Right atrium auricular region (tissue), 2 donors: ENCODE measurements at places on chromosomes 4 and X.

GRCh38 chr4:5547651-5548249 is 160.6 kb downstream of the EVC2 start:
- no peak for DNase-seq
- H3K4me1 ChIP-seq, result no peaks in the 10 kb centered on the region
- H3K27ac ChIP-seq, result no peak overlapping the region

- no peaks in the 10 kb centered on the region for H3K27me3 ChIP-seq
- H3K4me1 ChIP-seq, result no peaks in the 10 kb centered on the region
- no peaks in the 10 kb centered on the region for H3K36me3 ChIP-seq
- no peak overlapping the region for H3K4me3 ChIP-seq
- H3K27ac ChIP-seq, result no peak overlapping the region
Observed at GRCh38 chrX:129719931-129720530, 18.7 kb upstream of the XPNPEP2 start.

- no peaks in the 10 kb centered on the region for H3K36me3 ChIP-seq
- DNase-seq, result no peak
Observed at GRCh38 chr4:47852136-47852535, 14.3 kb upstream of the CORIN start.

DNA sequence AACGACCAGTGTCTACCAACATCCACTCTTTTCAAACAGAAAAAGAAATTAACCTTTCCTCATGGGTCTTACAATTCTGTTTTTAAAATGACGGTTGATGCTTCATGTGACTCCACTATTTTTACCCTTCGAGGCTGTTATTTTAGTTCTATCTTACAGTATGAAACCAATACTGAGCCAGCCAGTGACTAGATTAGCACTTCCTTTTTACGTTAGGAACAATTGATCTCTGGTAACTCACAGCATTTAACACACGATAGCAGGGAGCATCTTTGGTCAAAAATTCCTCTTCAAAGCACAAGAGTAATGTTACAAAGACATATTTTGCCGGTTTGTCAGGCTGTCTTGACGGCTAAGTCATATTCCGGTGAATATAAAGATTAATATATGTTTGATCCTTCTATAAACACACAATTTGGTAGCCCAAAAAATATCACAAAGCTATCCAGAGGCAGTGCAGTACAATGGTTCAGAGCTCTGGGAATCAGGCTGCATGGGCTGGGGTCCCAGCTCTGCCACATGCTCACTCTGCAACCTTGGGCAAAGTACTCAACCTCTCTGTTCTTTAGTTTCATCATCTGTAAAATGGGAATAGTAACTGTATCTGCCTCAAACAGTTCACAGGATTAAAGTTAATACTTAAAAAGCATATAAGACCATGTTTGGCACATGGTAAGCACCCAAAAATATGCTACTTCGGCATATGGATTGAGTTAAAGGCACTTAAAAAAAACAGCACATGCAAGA is 62.9 kb upstream of the TXK start:
- H3K36me3 ChIP-seq, result no peaks in the 10 kb centered on the region
- H3K4me3 ChIP-seq, result no peak overlapping the region
- no peak for DNase-seq

DNA sequence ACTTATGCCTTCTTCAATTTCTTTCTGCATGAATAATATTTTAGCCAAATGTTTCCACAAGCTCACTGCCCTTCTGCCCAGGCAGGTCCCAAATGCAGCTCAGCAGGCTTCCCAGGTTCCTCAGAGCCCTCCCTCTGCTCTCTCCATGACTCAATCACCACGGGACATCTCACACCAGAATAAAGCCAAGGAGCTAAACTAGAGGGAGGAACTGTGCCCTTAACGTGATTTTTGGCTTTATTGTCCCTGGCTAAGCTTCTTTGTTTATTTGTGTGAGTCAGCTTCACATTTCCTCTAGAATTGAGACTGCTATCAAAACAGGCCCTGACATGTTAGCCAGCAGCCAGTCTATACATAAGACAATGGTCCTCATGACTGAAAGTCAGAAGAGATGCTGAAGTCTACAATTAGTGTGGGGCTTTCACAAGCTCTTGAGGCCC is 186.4 kb upstream of the GALNT7 start:
- H3K36me3 ChIP-seq, result no peaks in the 10 kb centered on the region
- no peaks in the 10 kb centered on the region for H3K4me1 ChIP-seq
- no peak overlapping the region for H3K27ac ChIP-seq

DNA sequence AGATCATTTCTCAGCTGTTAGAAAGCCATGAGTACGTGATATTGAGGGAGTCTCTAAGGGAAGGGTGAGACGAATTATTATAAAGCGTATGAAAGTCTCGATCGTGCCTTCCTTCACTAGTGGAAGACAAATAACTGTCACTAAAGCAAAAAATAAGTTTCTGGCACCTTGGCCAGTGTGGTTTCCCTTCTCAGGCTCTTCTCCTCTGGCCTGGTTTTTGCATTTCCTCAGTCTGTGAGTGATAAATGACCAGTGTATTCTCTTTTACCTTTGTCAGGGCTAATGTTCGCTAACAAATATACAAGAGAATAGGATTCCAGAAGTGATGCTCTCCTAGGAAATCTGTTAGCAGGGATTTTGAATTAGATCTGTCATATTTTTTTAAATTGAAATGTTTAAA is 19.6 kb downstream of the TXK start:
- DNase-seq, result no peak
- H3K36me3 ChIP-seq, result no peaks in the 10 kb centered on the region
- H3K27me3 ChIP-seq, result no peaks in the 10 kb centered on the region
- no peak overlapping the region for H3K27ac ChIP-seq
- no peak overlapping the region for H3K4me3 ChIP-seq

- no peak for DNase-seq
- no peaks in the 10 kb centered on the region for H3K36me3 ChIP-seq
- H3K27ac ChIP-seq, result no peak overlapping the region
- peaks cover 11% of the 10 kb centered on the region for H3K27me3 ChIP-seq
Observed at GRCh38 chrX:638482-639131, 8.0 kb downstream of the SHOX start.

DNA sequence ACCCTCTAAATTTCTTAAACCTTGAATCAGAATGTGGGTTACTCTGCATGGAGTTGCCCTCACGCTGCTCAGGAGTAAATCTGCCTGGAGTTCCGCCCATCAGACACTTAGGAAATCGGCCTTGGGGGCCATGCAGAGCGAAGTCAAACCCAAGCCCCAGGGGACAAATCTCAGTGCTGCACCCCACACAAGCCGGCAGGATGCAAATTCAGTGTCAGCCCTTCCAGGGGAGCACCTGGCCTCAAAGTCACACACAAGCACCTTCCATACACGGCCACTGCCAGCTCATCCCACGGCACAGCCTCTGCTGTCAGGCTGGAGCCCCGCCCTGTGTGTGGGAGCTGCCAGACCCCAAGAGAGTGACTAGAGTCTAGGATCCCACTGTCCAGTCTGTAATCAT is 27.4 kb downstream of the RNF212 start:
- H3K27ac ChIP-seq, result no peak overlapping the region
- H3K4me3 ChIP-seq, result no peak overlapping the region
- no peak for DNase-seq
- H3K4me1 ChIP-seq, result no peaks in the 10 kb centered on the region
- H3K36me3 ChIP-seq, result no peaks in the 10 kb centered on the region

DNA sequence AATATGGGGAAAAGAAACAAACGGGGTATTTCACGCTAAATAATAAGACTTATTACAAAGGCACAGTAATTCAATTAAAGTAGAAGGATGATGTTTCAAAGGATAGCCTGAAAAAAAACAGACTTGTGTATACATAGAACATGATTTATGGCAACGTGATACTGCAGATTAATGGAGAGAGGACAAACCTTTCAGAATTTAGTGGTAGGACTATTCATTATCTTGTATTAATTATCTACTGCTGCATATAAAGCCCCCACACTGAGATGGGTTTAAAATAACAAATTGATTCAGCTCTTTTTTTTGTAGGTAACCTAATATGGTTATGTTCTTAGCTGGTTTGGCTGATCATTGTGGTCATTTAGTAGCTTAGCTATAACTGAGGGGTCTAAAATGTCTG is 1269.0 kb downstream of the FSTL5 start:
- H3K36me3 ChIP-seq, result no peaks in the 10 kb centered on the region
- no peaks in the 10 kb centered on the region for H3K4me1 ChIP-seq
- H3K27me3 ChIP-seq, result no peaks in the 10 kb centered on the region

DNA sequence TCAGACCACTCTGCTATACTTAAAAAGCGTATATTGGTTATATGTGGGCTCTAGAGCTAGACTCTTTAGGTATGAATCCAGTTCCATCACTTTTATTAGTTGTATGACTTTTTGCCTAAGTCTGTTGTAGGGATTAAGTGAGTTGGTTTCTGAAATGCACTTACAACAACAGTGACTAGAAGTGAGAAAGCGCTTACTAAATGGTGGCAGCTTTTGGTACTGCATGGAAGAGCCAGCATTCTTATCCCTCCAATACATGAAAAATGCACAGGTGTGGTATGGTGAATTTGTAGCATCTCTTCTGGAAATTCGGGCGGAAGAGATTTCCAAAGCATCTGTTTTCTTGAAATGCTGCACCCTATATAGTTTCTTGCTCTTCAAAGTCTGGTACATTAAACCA is 117.1 kb downstream of the SPANXA1 start:
- H3K4me3 ChIP-seq, result no peak overlapping the region
- H3K36me3 ChIP-seq, result no peaks in the 10 kb centered on the region
- H3K27ac ChIP-seq, result no peak overlapping the region
- no peaks in the 10 kb centered on the region for H3K4me1 ChIP-seq
- DNase-seq, result no peak

DNA sequence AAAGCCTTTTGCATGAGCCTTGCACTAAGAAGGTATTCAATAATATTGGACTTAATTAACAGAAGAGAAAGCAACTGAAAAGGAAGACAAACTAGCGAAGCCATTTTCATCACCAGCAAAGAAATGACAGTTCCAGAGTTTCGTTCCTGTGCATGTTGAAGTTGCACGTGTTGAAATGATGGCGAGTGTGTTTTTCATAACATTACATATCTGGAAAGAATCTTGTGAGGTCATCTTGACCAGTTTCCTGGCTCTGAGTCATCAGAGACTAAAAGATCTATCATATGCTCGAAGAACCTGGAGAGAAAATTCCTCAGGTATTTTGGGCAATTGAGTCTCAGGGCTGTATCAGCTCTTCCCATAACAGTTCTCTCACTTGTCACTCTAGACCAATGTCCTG is 106.2 kb upstream of the MAML3 start:
- no peaks in the 10 kb centered on the region for H3K27me3 ChIP-seq
- H3K36me3 ChIP-seq, result no peaks in the 10 kb centered on the region
- H3K4me1 ChIP-seq, result no peaks in the 10 kb centered on the region
- DNase-seq, result no peak
- no peak overlapping the region for H3K27ac ChIP-seq

DNA sequence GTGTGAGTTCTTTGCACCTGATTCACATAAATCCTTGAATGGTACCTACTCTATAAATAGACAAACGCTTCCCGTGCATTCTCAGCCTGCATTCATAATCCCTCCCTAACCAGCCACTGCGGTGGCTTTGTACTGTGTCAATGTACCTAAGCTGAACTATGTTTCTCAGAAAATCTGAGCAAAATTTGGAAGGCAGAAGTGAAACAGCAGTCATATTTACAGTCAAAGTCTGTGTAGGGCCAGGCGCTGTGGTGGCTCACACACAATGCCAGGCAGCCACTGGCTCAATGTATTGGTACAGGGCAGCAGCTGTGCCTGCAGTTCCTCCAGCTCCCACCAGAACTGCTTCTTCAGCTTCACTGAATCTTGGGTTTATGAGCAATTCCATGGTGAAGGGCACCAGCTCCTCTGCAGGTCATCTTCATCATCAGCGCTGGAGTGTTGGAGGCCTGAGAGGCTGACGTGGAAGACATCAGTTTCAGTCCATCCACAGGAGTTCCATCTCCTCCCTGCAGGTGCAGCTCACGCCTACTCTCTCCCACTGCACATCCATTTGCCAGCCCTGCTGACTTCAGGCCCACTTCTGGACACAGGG is 32.3 kb upstream of the IRF2 start:
- no peak overlapping the region for H3K4me3 ChIP-seq
- H3K4me1 ChIP-seq, result no peaks in the 10 kb centered on the region
- no peak for DNase-seq

- H3K27me3 ChIP-seq, result no peaks in the 10 kb centered on the region
- no peaks in the 10 kb centered on the region for H3K4me1 ChIP-seq
- DNase-seq, result no peak
- no peak overlapping the region for H3K4me3 ChIP-seq
- no peak overlapping the region for H3K27ac ChIP-seq
Observed at GRCh38 chr4:123278755-123279154, 117.8 kb upstream of the SPRY1 start.

DNA sequence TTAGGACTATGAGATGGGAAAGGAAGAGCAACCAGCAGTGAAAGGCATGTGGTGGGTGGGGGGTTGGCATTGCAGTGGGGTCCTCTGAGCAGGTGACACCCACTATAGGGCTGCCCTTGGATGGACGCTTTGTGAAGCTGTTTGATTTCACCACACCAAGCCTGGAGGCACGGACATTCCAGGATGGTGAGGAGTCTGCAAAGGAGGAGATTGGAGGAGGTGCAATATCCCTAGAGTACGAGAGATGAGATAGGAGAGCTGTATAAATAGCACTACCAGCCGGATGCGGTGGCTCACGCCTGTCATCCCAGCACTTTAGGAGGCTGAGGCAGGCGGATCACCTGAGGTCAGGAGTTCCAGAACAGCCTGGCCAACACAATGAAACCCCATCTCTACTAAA is 42.3 kb downstream of the SHOX start:
- no peak overlapping the region for H3K4me3 ChIP-seq
- no peaks in the 10 kb centered on the region for H3K36me3 ChIP-seq
- H3K4me1 ChIP-seq, result no peaks in the 10 kb centered on the region
- no peaks in the 10 kb centered on the region for H3K27me3 ChIP-seq
- DNase-seq, result no peak

DNA sequence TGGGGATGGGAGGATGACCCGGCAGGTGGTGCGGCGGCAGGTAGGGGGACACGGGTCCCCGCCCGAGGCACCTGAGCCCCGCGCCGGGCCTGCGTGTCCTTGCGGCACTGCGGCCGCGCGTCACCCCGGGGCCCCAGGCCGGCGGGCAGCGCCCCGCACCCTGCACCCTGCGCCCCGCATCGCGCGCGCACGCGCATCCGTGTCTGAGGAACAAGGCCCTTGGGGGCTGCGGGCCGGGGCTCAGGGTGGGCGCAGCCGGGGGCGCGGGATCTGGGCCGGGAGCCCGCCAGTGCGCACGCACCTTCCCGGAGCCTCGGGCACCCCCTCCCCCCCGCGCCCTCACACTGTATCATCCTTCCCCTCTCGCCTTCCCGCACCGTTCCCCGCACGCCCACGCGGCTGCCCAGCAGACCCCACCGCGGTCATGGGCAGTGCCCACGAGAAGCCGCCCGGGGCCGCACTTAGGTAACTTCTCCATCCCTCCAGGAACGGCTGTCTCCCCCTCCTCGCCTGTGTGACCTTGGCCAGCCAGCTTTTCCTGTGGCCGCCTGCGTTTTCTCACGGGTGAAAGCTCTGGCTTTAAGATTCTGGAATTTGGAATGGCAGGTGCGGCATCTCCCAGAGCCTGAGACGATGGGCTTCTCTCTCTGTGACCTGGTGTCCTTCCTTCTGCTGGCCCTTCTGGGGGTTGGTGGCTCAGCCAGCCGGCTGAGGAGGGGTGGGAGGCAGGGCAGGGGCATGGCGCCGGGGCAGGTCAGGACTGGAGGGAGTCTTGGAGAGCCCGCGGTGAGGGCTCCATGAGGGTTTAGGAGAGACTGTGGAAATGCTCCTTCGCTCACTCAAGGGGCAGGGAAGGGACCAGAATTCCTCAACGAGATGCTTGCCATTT is 748 bp downstream of the ATP2B3 start:
- H3K27me3 ChIP-seq, result peaks cover 18% of the 10 kb centered on the region
- no peak overlapping the region for H3K4me3 ChIP-seq
- DNase-seq, result no peak
- H3K4me1 ChIP-seq, result no peaks in the 10 kb centered on the region
- no peak overlapping the region for H3K27ac ChIP-seq

- DNase-seq, result no peak
- no peaks in the 10 kb centered on the region for H3K27me3 ChIP-seq
- H3K27ac ChIP-seq, result no peak overlapping the region
- H3K4me1 ChIP-seq, result no peaks in the 10 kb centered on the region
- H3K4me3 ChIP-seq, result no peak overlapping the region
Observed at GRCh38 chr4:94358101-94358500, 15.5 kb upstream of the HPGDS start.
